Inflammatory macrophage treated with lipopolysaccharide for 4 hours (primary cell): ENCODE measurements at places on chromosomes 3 and 15.

DNA sequence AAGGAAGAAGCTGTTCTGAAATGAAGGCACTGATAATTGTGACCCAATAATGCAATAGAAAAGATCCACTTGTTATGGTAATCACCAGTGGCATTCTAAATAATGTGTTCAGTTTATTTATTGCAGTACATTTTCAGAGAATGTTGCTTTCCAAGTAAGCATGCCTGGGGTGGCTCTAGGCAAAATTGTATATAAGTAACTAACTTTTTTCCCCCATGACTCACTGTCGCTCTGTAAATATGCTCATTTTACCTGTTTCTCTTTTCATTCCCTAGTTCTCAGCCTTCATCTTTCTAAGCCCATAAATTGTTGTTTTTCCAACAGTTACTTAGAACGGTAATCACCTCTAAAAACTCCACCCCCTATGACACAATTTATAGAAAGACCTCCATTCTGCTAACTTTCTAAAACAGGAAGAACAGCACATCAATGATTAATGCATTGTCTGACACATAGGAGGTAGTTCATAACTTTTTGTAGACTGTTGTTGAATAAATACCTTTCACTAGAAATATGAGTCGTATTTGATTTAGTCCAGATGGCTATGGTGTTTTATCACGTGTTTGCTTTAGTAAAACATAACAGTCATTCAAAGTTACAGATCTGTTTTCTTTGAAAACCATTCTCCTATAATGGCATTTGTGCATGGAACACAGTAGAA, 143.1 kb downstream of the LSAMP start:
- no peak for DNase-seq

DNA sequence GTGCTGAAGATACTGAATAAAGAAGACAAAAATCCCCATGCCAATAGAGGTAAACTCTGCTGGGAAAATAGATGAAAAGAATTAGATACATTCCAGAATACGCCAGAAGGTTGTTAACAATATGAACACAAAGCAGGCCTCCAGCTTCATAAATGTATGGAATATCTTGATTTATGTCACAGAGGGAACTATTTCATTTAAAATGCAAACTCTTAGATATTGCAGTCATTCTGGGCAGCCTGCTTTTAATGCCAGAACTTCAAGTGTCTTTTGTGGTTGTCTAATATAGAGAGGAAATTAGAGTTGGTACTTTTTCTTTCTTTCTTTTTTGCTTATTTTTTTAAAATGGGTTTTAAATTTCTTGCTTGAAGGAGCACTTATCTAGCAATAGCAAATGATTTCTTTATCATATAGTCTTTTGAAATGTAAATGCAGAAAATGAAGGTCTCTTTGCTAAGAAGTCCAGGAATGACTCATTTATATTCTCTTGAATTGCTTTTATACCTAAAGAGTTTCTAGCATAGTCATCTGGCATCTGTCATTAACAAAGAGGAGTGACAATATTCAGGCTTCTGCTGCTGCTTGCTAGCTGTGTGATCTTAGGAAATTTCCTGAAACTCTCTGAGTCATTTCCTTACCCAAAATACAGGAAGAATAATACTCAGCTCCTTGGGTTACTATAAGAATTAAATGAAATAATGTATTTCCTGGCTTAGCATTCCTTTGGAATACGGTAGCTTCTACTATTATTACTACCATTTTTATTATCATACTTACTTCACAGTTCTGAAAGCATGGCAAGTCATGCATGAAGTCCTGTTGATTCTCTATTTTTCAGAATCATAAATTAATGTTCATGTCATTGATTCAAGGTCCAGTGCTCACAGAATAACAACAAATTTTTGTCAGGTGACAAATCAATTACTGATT, 527.6 kb downstream of the DIPK2A start:
- DNase-seq = no peak

DNA sequence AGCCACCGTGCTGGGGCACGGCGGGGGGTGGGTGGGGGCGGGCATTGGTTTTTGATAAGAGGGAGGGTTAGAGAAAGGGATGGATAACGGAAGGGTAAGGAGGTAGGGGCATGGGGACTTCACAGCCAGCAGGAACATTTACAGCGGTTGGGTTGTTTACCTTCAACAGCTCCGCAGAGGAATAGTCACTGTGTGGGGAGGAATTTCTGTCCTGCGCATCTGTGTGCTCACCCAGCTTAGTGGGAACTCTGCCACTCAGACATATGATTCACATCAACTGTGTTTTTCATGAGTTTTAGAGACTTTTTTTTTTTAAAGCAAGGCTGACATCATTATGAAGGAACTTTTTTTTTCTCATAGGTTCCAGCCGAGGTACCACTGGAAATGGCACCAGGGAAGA, 19.6 kb downstream of the CHRD start:
- no peak for DNase-seq

DNA sequence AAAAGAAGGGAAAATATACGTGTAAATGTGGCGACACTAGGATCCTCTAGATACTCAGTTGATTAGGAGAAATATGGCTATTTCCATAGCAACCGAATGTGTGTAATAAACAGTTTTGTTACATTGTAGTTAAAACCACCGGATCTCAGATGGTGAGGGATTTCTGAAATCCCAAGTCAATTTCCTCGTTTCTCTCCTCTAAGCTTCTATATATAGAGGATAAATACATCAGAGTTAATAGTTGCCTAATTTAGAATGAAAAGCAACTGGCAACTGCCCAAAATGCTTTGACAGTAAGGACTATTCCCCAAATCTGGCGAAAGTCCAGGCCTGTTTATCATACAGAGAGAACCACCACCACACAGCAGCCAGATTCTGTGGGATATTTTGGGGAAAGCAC, 112.6 kb downstream of the GABRB3 start:
- no peak for DNase-seq

DNA sequence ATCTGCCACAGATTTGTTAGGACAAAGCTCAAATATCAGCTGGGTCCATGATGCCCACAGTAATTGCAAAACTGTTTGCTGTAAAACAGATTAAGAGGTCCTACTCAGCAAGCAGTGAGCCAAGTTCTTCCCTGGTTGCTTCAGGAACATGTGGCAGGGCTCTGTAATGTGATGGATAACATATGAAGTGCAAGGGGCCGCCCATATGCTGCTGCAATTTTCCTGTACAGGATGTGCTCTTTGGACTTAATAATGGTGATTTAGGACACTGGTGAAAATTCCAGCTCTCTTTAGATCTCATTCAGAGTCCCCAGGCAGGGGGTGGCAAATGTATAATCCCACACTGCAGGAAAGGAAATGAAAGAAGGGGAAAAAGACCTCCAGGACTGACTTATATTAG, 289.4 kb downstream of the LSAMP start:
- no peak for DNase-seq

GRCh38 chr15:44554934-44555723, 18.2 kb downstream of the EIF3J start:
- DNase-seq = no peak

GRCh38 chr3:163490119-163490518, 1588.2 kb downstream of the SI start:
- peak; percentile 40 for DNase-seq

DNA sequence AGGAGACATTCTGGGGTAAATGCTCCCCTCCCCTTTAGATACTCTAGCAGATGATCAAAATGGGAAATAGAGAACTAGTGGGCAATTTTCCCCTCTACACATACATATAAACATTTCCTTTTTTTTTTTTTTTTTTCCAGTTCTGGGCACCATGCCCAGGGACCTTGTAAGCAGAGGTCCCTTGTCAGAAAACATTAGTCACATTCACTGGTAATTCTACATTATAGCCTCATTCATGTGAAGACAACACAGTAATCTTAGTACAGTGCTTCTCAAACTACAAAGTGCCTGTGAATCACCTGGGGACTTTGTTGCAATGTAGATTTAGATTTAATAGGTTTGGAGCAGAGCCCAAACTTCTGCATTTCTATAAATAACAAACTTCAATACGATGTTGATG, 60.1 kb upstream of the ACTC1 start:
- DNase-seq = peak; percentile 3

DNA sequence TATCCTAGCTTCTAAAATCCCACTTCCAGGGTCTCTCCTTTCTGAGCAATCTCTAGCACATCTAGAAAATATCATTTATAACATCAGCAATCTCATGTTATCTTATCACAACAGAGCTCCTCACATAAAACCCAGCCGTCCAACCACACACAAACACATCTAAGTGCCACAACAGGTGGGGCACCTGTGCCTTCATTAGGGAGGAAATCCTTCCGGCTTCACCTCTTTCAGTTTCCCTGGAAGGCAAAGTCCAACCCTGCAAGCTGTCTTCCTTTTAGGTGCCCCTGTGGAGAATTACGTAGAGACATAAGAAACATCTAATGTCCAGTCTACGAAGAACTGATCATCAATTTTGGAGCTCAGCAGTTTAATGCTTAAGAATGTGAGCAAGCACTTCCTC, 1.6 kb downstream of the ZDHHC3 start:
- DNase-seq = no peak

- DNase-seq = no peak
These were observed 982 bp upstream of the GABPB1 start for GRCh38 chr15:50355980-50356379.

GRCh38 chr15:77384589-77385359, 35.1 kb downstream of the PEAK1 start:
- peak; percentile 10 for DNase-seq

- DNase-seq = no peak
These were observed 154.9 kb downstream of the WNT5A start for GRCh38 chr3:55332176-55332575.

DNA sequence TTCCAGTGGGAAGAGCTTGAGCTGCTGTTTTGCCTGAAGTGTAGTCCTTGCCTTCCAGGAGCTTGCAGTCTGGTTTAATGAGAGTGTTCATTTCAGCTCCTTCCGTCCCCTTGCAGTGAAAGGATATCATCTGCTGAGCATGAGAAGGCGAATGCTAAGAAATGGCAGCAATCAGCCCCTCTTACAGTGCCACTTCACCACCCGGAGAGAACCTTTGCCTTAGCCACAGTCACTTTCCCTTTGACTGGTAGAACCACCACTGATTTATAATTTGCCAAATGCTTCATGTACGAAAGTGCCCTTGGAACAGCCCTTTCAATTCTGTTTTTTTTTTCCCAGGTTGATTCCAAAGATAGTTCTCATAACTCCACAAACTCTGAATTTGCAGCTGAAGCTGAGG, 11.5 kb downstream of the TATDN2 start:
- DNase-seq = no peak

DNA sequence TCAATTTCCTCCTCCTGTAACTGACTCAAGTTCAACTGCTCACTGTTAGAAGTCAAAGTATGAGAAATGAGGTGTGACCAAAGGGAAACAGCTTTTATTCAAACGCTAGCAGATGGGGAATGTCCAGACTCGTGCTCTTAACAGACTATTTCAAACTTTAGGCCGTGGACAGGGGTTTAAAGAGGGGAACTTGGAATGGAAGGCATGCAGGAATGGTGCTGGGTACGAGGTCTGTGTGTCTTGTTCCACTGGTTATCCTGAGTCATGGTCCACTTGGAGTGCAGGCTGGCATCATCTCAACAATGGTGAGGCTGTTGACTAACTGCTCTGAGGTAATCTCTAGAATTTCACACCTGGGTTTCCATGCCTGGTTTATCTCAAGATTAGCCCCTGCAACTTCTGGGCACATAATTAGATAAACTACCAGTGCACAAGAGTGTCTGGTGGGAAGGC, 22.9 kb upstream of the DNAAF4 start:
- no peak for DNase-seq

GRCh38 chr3:60827666-60828065, 423.6 kb downstream of the FHIT start:
- no peak for DNase-seq

- DNase-seq = peak; percentile 47
These were observed 80.4 kb downstream of the TRANK1 start for GRCh38 chr3:36864180-36865053.

DNA sequence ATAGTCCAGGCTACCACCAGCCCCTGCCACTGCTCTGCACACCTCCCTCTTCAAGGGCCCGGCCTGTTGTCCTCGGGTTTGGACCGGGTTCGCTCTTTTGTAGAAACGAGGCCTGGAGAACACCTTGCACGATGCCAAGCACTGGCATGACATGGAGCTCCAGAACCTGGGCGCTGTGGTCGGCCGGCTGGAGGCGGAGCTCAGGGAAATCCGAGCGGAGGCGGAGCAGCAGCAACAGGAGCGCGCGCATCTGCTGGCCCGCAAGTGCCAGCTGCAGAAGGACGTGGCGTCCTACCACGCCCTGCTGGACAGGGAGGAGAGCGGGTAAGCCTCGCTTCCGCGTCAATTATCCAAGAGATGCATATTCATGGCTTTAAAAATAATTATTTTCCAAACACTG, 72.4 kb downstream of the BFSP2 start:
- no peak for DNase-seq

- DNase-seq = no peak
These were observed 76.4 kb upstream of the TNFAIP8L3 start for GRCh38 chr15:51170882-51171633.

DNA sequence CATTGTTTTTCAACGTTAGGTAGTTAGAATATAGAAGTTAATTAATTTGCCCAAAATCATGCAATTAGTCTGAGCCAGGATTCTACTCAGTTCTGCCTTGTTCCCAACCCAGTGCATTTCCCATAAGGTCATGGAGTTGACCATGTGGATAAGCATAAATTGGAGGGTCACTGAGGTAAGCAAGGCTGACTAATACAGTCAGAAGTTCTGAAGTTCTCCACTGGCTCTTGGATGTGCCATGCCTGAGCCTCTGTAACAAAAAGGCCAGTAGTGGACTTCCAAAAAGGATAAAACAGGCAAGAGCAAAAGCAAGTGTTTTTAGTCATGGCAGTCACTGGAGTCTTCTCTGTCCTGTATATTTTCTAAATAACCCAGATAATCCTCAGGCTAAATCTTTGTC, 124.4 kb upstream of the PHLDB2 start:
- DNase-seq = no peak

DNA sequence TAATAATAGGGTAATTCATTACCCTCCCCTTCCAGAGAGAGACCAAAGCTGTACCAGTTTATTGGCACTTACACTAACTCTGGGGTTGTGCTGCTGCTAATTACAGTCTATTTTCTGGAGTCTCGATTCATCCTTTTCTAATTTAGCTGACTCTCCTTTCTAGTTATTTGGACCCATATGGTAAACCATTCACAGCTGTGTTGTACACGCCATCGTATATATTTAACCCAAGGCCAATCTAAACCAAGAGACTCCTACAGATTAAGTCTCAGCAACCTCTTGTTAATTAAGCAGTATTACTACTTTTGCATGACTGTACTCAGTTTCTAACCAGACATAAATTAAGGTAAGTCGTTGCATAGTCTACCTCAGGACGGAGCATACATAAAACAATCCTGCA, 22.5 kb downstream of the ANXA2 start:
- no peak for DNase-seq

DNA sequence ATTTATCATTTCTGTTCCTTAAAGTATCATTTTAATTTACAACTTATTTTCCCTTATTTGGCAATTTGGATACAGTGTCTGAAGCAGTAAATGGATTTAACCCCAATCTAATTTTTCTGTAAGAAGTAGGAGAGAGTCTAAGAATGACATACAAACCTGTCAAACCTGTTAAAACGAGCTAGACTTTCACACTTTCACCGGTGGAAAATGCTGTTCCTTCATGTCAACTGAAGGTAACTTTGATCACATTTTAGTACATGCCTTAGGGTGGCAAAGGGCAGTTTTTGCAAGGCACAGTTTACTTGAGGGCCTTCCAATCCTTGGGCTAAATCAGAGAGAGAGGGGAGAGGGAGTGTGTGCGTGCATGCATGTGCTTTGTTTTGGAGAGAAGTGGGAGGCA, 221.4 kb downstream of the THSD4 start:
- DNase-seq = no peak

- DNase-seq = no peak
These were observed 297.6 kb upstream of the CHRNA7 start for GRCh38 chr15:31732726-31733125.
